Epithelial cell of prostate (primary cell): ENCODE measurements at places on chromosomes 2 and 18.

DNA sequence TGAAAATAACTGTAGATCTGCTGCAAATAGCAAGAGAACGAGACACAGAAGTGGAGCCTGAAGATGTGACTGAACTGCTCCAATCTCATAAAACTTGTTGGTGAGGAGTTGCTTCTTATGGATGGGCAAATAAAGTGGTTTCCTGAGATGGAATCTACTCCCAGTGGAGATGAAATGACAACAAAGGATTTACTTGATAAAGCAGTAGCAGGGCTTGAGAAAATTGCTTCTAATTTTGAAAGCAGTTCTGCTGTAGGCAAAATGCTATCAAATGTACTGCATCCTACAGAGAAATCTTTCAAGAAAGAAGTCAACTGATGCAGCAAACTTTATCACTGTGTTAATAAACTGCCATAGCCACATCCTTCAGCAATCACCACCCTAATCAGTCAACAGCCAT lies 44.0 kb downstream of the RPRD1A start:
- DNase-seq: no peak

DNA sequence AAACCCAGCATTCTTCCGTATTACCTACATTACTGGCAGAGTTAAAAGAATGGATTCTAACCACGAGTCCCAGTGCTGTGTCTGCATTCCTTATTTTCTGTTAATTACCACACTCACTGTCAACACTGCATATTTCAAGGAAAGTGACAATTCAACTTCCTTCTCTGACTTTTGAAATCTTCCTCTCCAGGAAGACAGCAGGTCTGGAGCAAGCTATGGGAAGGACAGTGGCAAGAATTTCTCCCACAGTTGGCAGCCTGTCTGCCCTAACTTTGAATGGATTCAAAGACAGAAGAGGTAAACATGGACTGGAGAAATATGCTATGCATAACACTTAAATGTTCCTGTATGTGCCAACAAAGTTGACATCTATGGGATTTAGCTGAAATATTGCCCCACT lies 700.5 kb upstream of the CHAC2 start:
- DNase-seq: no peak

- no peak for DNase-seq
These were observed 13.2 kb upstream of the RAPGEF4 start for GRCh38 chr2:172722481-172722880.

DNA sequence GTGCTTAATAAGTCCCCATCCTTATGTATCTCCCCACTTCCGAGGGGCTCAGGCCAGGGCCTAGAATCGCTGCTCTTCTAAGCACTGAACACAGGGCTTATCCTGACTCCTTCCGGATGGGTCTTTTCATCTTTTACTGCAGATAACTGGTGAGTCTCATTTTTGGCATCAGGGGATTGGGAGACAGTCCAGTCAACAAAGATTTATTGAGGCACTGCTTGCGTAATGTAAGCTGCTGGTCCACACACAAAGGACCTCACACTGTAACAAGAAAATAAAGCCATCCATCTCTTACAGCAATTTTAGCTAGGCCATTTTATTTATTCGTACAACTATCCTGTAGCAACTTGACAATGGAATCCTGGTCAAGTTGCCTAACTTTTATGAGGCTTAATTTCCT lies 600.5 kb downstream of the CNTNAP5 start:
- no peak for DNase-seq

DNA sequence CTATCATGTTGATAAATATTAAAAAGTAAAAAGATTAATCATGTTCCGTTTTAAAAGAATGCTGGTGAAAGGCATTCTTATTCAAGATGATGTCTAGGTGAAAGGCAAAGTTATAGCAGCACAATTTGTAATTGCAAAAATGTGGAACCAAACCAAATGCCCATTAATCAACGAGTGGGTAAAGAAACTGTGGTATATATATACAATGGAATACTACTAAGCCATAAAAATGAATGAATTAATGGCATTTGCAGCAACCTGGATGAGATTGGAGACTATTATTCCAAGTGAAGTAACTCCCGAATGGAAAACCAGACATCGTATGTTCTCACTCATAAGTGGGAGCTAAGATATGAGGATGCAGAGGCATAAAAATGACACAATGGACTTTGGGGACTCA lies 286.4 kb downstream of the ARHGAP15 start:
- no peak for DNase-seq

DNA sequence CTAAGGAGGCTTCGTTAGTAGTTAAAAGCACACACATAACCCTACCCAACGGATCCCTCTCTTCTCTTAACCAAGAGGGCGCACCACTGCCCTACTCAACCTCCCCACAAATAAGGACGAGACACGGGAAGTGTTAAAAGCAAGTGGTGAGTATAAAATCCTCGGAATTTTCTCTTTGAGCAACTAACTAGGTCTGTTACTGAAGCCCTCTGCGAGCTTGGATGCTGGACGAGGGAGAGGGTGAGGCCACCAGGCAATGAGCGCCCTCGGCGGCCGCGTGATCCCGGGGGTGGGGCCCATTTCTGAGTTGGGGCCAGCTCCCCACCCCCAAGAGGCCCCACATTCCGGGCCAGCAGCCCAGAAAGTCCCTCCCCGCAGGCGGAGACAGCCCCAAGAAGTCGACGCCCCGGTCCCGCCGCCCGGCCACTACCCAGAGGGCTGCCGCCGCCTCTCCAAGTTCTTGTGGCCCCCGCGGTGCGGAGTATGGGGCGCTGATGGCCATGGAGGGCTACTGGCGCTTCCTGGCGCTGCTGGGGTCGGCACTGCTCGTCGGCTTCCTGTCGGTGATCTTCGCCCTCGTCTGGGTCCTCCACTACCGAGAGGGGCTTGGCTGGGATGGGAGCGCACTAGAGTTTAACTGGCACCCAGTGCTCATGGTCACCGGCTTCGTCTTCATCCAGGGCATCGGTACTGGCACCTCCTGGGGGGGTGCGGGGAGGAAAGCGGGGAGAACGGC lies at the start of gene CYBRD1:
TSS of gene CYBRD1 (plus strand) at position 423 of the 736 bp plus-strand sequence. CDS start at position 495, 72 bp downstream.
- no peak for DNase-seq

DNA sequence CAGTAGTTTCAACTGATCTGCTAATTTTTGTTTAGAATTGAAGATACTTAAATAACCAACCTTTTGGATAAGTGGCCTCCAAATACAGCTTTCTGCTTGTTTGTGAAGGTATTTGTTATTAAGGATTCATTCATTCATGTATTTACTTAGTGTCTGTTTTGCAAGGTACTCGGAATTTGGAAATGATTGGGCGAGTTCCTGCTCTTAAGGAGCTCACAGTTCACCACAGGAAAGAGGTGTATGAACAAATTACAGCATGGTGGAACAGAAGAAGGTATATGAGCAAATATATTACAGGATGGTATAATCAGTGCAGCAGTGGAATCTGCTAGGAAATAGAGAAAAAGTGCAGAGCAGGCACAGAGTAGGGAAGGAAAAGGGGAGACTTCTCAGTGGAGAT lies 4.5 kb downstream of the ACSL3 start:
- no peak for DNase-seq

DNA sequence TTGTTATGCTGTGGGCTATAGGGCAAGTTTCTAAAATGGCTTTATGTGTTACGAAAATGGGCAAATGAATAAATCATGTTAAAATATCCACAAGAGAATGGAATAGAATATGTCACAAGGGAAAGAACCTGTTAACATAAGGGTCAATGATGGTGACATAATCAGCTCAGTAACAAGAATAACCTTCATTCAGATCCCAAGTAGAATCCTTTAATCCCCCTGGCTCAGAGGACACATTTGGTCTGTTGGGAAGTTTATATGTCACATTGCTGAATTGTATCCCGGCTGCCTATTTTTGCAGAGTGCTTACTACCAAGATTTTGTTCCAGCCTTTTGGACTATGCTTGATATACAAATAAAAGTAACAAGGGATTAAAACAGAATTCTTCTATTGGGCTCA lies 13.1 kb upstream of the LGALSL start:
- no peak for DNase-seq

- DNase-seq: no peak
These were observed 18.4 kb upstream of the MTERF4 start for GRCh38 chr2:241120440-241120839.

- no peak for DNase-seq
These were observed 40.3 kb upstream of the AFF3 start for GRCh38 chr2:100182494-100183361.

GRCh38 chr2:165872101-165872791 lies 78.2 kb upstream of the GALNT3 start:
- no peak for DNase-seq

- DNase-seq: no peak
These were observed 39.5 kb downstream of the ARL4C start for GRCh38 chr2:234457421-234457820.

- DNase-seq: no peak
These were observed 155.9 kb downstream of the FSHR start for GRCh38 chr2:48998449-48998848.

DNA sequence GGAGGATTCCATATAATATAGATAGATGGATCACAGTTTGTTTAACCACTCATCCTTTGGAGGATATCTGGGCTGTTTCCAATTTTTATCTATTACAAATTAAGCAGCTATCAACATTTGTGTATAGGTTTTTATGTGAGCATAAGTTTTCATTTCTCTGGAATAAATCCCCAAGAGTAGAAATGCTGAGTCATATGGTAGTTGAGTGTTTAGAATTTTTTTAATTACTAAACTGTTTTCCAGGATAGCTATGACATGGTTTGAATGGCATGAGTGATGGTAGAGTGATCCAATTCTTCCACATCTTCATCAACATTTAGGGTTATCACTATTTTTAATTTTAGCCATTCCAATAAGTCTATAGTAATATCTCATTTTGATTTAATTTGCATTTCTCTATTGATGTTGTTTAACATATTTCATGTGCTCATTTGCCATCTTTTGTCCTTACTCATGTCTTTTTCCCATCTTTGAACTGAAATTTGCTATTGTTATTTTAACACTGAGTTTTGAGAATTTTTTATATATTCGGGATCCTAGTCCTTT lies 31.4 kb downstream of the ABCB11 start:
- no peak for DNase-seq

- peak; percentile 8 for DNase-seq
These were observed 550.1 kb downstream of the SPAG16 start for GRCh38 chr2:213834331-213834730.
